ENCODE measurements at places on chromosomes 3 and 15.

DNA sequence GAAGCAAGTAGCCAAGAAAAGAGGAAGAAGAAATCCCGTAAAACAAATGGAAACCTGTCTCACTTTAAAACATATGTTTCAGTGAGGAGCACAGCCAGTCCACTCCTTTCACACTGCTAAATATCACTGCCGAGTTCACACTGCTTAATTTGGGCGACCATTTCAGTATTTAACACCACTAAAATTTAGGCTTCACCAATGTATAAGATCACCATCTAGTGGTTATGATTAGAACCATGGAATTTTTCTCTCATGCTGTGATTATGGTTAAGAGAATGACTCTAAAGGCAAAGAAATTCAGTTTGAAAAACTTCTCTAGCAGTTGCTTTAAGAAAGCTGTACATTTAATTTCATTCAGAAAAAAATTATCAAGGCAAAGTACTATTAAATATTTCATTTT lies 16.6 kb downstream of the SLC4A7 start:
- DNase-seq = no peak

GRCh38 chr15:75861750-75862402 lies 18.6 kb downstream of the UBE2Q2 start:
- DNase-seq = no peak

GRCh38 chr3:119585208-119585607 lies 5.9 kb downstream of the ADPRH start:
- DNase-seq = no peak

GRCh38 chr3:197298945-197299854 lies 788 bp upstream of the DLG1 start:
- DNase-seq = no peak

DNA sequence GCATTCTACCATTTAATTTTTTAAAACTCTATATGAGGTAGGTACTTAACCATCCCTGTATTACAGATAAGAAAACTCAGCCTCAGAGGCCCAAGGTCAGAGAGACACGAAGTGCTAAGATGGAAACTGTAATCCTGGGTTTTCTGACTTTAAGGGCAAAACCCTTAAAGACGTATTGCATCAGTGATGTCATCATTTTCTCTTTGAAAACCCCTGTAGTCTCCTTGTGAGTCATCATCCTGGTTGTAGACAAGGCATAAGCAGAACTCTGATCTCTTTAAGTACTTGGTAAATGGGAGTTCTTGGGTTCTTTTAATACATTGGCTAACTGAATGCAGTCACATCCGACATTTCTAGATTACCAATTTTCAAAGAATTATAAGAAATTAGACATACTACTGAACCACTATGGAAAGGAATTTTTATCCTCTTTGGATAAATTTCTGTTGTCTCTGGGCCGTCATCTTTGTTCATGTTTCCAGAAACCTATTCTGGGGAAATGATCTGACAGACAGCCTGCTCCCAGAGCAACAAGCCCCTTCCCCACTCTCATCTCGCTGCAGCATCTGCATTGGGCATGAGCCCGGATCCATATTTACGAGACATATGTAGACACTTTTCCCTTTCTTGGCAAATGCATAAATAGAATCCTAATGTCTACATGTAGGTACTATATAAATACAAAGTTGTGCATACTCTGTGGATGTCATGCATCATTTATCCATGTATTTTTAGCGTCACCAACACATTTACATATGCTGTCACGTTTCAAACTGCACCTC lies 48.7 kb upstream of the MDFIC2 start:
- no peak for DNase-seq

DNA sequence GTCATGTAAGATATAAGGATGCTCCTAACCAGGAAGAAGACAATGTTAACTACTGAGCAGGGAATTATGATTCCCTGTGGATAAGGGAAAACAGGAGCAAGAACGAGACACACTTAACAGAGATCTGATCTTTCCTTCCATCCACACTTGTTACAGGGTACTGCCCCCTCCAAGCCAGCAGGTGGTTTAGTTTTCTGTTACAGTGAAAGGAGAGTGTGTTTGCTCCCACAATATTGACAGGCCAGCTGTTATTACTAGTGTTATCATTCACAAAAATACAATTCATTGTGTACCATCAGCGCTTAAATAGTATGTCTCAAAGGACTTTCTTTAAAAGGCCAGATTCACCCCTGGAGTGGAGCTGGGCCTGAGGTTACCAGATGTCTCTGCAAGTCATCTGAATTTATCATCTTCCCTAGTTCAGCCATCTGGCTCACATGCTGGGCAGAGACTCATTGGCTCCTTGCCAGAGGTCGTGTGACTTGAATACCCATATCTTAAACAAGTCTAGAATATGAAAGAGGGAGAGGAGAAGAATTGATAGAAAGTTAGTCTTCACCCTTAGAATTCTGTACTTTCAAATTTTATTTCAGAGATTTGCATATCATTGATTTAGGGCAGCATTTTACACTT lies 16.8 kb upstream of the FMN1 start:
- no peak for DNase-seq

- no peak for DNase-seq
Observed at GRCh38 chr15:101537483-101538080, 48.1 kb upstream of the PCSK6 start.

DNA sequence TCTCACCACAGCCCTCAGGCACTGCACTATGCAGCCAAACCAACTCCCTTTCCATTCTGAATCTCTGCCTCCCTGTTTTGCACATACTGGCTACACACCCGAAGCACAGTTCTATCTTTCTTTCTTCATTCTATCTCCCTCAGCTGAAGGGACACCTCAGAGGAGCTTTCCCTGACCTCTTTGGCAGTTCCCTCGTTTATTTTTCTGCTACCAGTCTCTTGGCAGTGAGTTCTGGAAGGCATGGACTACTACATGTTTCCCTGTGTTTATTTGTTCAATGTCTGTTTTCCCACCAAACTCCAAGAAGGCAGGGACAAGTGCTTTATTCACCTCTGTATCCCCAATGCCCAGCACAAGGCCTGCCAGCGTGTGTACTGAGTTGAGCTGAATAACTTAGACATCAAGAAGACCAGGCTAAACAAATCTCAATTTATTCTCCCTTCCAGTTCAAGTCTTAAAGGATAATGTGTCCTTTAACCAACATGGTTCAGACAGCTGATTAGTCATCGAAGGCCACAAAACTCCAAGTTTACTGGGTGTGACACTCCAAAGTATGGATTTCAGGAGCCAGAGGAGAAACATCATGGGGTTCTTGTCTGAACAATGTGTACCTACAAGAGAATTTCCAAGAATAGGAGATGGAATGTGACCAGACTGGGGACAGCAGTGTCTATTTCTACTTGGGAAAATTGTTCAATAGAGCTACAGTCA lies 260.1 kb upstream of the CTNNB1 start:
- DNase-seq = no peak

GRCh38 chr3:186821429-186822387 lies 15.4 kb upstream of the RFC4 start:
- no peak for DNase-seq

DNA sequence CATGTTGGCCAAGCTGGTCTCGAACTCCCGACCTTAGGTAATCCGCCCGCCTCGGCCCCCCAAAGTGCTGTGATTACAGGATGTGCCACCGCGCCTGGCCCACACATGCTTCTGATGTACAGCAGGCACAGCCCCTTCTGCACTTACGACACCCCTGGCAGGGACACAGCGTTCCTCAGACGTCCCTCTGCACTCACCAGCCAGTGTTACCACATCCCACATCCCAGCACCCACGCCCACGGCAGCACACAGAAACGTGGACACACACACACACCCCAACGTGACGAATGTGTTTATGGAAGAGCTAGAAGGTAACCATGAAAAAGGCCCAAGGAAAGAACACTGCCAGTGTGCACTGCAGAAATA lies 576 bp upstream of the RPAP1 start:
- no peak for DNase-seq

GRCh38 chr3:60010781-60011180 lies 961.0 kb upstream of the CFAP20DC start:
- no peak for DNase-seq

GRCh38 chr3:189688262-189688661 lies 57.1 kb downstream of the TP63 start:
- no peak for DNase-seq

DNA sequence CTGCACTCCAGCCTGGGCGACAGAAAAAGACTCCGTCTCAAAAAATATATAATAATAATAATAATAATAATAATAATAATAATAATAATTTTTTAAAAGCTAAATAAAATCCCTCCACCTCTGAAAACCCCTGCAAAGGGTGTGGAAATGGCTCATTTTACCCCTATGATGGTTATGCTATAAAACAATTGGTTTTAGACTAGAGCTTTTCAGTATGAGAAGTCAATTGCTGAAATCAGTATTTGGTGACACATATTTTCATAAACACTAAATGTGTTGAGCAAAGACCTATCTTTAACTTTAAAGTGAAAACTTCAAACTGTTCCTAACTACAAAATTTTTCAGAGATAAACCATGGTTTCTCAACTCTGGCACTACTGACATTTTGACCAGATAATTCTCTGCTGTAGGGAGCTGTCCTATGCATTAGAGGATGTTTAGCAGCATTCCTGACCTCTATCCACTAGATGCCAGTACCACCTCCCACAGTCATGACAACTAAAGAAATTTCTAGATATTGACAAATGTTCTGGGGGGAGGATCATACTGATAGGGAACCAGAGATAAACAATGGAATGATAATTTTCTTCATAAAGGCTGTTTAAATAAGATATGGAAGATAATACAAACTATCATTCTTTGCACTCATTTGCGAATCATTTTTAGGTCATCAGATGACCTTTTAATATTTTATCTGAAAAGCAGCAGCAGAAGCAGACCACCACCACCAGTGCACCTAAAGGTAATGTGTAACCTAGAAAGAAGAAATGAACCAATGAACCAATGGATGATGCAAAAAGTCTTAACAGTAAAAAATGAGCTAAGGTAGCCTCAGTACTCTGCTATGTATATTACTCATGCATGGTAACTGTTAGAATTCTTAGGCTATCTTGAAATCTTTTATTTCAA lies 13.8 kb downstream of the PTPN9 start:
- DNase-seq = no peak

GRCh38 chr3:195094191-195094921 lies 176.6 kb downstream of the XXYLT1 start:
- no peak for DNase-seq

GRCh38 chr3:72171946-72172345 lies 387.0 kb upstream of the PROK2 start:
- DNase-seq = no peak

GRCh38 chr15:59751552-59752413 lies 62.7 kb upstream of the BNIP2 start:
- DNase-seq = no peak

GRCh38 chr3:143605233-143605950 lies 242.9 kb downstream of the SLC9A9 start:
- no peak for DNase-seq

DNA sequence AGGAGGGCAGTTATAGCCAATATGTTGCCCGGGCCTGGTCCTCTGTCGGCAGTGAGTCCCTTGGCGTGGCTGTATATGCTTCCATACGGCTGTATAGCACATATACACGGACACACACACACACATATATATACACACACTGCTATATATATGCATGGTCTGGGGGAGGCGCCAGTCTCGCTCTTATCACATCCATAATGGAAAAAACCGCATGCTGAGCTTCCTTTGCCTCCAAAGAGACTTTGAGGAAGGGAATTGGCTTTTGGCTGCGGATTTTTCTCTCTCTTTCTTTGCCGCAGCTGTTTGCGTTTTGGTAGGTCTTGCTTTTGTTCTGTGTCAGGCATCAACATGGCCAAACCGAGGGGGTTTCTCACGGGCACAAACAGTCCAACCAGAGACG lies 11.3 kb upstream of the TMEM115 start:
- DNase-seq = no peak

DNA sequence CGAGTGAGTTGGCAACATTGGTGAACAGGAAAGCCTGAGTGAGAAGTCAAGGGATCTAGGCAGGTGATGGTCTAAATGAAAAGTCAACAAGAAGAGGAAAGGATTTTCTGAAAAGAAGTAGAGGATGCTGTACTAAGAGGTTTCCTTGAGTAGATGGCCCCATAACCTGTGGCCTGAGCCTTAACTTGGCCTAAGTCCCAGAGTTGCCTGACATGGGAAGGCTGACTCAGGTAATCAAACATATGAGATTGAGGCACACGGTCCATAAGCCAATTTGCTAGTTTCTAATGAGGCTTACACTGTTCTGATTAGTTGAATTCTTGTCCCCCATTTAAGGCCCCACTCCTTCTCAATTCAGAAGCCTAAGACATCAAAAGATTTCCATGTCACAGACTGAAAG lies 262.5 kb upstream of the LMCD1 start:
- DNase-seq = no peak

- no peak for DNase-seq
Observed at GRCh38 chr15:70082281-70082900, 15.3 kb downstream of the TLE3 start.

DNA sequence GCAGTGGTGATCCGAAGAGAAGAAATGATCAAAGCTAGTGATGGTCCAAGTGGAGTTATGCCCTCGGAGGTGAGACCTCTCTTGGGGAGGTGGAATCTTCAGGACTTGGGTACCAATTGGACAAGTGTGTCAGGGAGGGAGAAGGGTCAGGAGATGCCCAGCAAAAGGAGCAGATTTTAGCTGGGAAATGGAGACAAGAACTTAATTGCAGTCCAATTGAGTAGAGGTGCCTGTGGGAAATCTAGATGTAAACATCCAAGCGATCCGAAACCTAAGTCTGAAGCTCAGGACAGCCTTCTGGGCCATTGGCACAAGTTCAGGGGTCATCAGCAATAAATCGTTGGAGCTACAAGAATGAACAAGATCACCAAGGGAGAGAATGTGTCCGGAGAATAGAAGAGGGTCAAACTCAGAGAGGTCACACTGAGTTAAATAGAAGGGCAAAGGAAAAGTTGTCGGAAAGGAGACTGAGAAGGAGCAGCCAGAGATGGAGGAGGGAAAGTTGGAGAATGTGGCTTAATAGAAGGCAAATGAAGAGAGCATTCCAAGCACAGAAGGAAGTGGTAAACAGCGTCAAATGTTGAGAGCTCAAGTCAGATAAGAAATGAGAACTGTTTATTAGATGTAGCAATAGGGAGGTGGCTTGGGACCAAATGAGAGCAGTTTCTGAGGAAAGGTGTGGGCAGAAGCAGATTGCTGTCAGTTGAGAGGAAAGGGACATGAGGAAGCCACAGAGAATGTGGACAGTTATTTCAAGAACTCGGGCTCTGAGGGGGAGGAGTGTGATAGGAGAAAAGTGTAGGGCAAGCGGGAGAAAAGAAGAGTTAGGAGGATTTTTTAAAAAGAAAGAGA lies 64.2 kb upstream of the FNDC3B start:
- no peak for DNase-seq

DNA sequence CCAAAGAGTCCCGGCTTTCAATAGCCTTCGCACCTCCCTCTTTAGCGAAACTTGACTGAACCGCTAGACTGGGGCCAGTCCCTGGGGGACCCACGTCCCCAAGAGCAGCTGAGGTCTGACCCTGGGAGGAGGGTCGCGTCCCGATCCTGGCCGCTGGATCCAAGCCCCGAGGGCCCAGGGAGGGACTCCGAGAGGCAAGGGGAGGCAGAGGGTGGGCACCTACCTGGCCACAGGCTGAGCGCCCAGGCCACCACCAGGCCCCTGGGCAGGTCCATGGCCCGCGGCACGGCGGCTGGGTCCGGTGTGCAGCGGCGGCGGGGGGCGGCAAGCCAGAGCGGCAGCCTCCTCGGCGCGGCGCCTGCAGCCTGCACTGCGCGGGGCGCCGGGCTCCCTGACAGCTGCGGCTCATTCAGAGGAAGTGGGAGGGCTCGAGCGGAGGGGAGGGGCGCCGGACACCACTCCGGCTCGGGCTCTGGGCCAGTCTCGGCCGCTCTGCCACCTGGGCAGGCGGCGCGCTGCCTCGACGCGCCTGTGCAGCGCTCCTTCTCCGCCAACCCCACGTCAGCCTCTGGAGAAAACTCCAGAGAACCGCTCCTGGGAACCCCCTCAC lies at the start of gene ITGA11:
Gene ITGA11 (minus strand): TSS at position 372 of the 610 bp plus-strand sequence. CDS start 97 bp downstream, at position 275.
- DNase-seq = no peak

GRCh38 chr3:81967393-81967792 lies 205.9 kb upstream of the GBE1 start:
- DNase-seq = no peak

All from omental fat pad (tissue), 4 donors.